Left renal pelvis (tissue), 4 donors: ENCODE measurements at places on chromosomes 11 and 22.

- no peak for DNase-seq
Measured at GRCh38 chr11:112856591-112856990, 104.6 kb upstream of the NCAM1 start.

DNA sequence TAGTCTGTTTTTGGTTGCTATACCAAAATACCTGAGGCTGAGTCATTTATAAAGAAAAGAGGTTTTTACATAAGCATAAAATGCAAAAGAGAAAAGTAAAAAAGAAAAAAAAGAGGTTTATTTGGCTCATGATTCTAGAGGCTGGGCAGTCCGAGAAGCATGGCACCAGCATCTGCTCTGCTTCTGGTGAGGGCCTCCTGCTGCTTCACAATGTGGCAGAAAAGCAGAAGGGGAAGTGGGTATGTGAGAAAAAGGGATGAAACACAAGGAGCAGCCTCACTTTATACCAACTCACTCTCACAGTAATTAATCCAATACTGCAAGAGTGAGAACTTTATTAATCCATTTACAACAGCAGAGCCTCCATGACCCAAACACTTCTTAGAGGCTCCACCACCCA, 47.1 kb downstream of the MTNR1B start:
- no peak for DNase-seq

DNA sequence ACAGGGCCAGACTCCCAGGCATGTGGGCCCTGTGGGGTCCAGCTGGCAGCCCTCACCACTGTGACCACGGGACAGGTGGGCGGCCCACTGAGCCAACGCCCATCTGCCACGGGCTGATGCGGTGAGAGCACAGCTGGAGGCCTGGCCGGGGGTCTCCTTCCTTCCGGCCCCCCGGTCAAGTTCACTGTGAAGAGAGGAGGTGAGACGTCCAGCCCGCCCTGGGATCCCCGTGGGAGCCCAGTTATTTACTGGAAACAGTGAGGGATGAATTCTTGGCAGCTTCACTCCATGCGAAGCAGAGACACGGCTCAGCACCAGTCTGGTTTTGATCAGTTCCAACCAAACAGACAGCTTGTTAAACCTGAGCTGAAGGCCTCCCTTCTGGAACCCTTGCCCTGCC, 38.7 kb downstream of the WNT11 start:
- DNase-seq: no peak

DNA sequence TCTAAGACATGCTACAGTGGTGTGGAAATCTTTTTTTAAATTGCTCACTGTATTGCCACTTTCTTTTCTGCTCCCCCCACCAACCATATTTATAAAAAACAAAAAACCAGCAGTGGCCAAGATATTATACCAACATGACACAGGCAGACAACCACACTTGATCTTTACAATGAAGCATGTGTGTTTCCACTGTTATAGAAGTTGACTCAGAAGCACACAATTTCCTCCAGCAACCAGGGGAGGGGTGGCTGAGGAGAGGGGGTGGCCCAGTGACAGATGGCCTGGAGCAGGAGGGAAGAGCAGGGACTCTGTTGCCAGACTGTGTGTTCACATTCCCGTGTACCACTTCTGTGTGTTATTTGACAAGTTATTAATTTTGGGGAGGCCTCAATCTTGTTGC, 14.8 kb downstream of the CD59 start:
- DNase-seq: no peak

DNA sequence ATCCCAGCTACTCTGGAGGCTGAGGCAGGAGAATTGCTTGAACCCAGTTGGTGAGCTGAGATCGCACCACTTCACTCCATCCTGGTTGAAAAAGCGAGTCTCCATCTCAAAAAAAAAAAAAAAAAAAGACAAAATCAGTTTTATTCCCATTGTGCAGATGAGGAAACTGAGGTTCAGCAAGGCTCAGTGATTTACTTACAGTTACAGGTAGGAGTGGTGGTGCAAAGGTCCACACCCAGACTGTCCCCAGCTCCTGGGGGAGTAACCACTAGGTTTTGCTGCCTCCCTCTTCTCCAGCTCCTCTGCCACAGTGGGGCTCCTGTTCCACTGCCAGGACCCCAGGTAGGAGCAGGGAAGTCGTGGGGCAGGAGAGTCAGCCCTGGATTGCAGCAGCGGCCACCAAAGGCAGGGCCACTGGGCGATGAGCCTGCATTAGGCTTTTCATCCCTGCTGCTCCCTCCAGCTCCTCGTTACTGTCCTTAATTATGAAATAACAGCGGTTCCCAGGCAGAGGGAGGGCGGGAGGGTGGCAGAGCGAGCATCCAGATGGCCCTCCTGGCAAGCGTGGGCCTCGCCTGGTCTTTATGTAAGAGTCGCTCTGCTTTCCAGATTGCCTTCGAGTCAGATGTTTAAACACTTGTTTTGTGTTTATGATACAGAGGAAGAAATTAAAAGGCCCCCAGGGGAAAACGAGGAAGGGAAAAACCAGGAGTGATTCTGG, 15.5 kb upstream of the RASD2 start:
- DNase-seq: no peak

DNA sequence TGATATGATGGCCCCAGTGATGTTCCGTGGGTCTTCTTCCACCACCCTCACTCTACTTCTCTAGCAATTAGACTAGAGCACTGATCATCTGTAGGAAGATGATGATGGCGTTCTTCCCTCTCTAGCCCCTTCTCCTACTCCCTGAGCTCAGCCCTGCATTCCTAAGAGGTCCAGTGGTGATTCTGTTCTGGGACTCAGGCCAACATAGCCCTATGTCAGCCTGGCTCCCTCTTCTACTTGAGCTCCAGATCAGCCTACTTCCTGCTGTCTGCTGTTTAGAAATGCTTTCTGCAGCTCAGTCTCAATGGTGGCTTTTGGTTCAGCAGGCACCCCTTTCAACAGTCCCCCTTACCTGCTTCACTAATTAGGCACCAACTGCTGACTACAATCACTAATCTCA, 86.1 kb upstream of the ZBED5 start:
- DNase-seq: no peak

DNA sequence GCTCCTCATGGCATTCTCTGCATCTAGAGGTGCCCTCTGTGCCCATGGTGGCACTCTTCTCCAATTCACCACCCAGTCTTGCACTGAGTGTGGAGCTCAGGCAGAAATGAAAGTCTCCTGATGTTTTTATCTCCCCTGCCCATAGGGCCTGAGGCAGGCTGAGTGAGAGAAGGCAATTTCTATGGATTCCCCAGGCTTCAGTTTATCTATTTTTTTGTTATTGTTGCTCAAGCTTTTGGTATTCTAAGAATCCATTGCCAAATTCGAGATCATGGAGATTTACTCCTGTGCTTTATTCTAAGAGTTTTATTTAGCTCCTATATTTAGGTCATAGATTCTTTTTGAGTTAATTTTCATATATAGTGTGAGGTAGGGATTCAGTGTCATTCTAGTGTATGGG, 40.7 kb downstream of the TSPAN18 start:
- no peak for DNase-seq

DNA sequence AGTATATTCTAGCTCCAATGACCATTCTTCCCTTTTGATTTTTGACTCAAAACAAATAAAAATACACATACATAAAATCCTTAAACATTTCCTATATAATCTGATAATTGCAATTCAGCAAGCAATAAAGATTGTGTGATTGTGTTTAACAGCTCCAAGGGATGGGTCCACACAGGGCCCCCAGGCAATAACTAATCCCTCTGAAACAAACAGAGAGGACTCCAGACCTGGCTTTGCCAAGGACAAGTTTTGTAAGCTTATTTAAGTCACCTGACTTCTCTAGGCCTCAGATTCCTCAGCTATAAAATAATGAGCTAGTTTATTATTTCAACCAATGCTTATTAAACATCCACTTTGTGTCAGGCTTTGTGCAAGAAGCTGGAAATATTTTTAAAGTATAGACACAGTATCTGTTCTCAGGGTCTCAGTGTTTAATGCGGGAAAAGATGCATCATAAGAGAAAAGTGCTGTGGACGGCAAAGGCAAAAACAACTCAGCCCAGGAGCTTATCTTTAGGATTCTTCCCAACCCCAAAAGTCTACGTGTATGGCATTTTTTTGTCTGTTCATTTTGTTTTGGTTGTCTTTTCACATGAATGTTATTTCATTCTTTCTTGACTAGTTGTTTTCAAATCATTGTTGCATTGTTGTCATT, 20.1 kb downstream of the FZD4 start:
- no peak for DNase-seq

- DNase-seq: no peak
Measured at GRCh38 chr11:61454520-61454919, 24.6 kb downstream of the SDHAF2 start.

- DNase-seq: no peak
Measured at GRCh38 chr11:67071420-67072284, 15.0 kb downstream of the RHOD start.

- peak; percentile 41 for DNase-seq
Measured at GRCh38 chr11:78228467-78228866, 39.7 kb downstream of the USP35 start.

GRCh38 chr11:112762707-112763090, 198.5 kb upstream of the NCAM1 start:
- DNase-seq: no peak
